ENCODE measurements at places on chromosomes 7 and 10. TPM values are rescaled to one million over a fixed set of nuclear protein-coding genes. Genes with fewer than 3 reads are reported as not detected.
A peak's percentile ranks its signal among the peaks of the same experiment; 100 is the strongest.

GRCh38 chr10:101441541-101442455, 87.8 kb downstream of the BTRC start:
- H3K4me1 ChIP-seq, result peaks cover 19% of the 10 kb centered on the region
- no peaks in the 10 kb centered on the region for H3K36me3 ChIP-seq
- no peak overlapping the region for H3K4me3 ChIP-seq
- DNase-seq, result peak; percentile 17
- no peak overlapping the region for H3K27ac ChIP-seq

- no peak overlapping the region for H3K4me3 ChIP-seq
- H3K27ac ChIP-seq, result no peak overlapping the region
- no peaks in the 10 kb centered on the region for H3K36me3 ChIP-seq
- DNase-seq, result no peak
- no peaks in the 10 kb centered on the region for H3K27me3 ChIP-seq
Observed at GRCh38 chr10:119500123-119500795, 42.3 kb downstream of the RGS10 start.

- no peak for DNase-seq
- H3K27me3 ChIP-seq, result no peaks in the 10 kb centered on the region
- peaks cover 4% of the 10 kb centered on the region for H3K4me1 ChIP-seq
- H3K4me3 ChIP-seq, result no peak overlapping the region
- H3K27ac ChIP-seq, result no peak overlapping the region
Observed at GRCh38 chr10:86440874-86441843, 74.6 kb upstream of the GRID1 start.

The CUBN gene
- total RNA-seq, result 0.46 TPM

DNA sequence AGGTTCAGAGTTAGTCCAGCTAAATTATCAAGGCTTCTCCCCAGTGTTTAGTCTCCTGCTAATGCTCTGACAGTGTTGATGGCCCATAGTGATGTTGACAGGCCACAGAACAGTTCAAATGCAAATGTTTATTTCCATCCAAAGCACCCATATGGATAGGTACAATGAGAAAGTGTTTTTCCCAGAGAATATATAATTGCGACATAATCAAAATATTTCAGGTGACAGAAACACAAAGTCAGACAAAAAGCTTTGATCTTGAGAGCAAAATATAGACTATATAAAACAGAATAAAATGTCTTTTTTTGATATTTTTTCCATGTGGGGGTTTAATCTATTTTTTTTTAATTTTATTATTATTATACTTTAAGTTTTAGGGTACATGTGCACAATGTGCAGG, 642.3 kb upstream of the SEMA3D start:
- no peak for DNase-seq
- H3K36me3 ChIP-seq, result no peaks in the 10 kb centered on the region
- peaks cover 12% of the 10 kb centered on the region for H3K4me1 ChIP-seq
- no peak overlapping the region for H3K4me3 ChIP-seq

- peaks cover 20% of the 10 kb centered on the region for H3K4me1 ChIP-seq
- peak; percentile 81 for DNase-seq
- no peak overlapping the region for H3K4me3 ChIP-seq
- no peaks in the 10 kb centered on the region for H3K36me3 ChIP-seq
Observed at GRCh38 chr7:142375710-142376313, 118.0 kb upstream of the PRSS58 start.

The URGCP gene
- 19.5 TPM for total RNA-seq

DNA sequence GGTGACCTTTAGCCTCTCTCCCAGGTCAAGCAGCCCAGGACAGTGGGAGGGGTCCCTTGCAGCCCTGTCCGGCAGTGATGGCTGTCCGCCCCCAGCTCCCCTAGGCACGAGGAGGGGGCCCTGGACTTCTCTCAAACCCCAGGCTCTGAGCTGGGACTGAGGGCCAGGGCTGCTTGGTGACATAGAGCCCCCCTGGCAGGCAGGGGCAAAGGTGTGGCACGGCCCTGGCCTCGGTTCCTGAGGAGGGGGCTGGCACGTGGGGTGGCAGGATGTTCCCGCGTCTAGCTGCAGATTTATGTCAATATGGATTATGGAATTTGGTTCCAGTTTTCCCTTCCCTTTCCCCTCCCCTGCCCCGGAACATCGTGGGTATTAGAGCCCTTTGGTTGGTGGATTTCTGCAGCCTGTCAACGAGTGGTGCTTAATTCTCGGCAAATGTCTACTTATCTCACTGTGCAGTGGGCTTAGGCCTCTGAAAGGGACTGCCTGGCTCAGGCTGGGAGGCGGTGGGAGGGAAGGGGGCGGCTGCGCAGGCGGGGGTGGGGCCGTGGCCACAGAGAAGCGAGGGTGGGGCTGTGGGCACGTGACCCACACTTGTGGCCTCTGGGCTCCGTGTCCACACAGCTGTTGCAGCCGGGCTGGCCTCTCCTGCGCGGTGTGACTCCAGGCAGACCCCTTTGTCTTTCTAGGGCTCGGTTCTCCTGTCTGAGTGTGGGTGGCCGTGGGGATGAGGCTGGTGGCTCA, 19.3 kb downstream of the UNCX start:
- H3K4me3 ChIP-seq, result no peak overlapping the region
- H3K4me1 ChIP-seq, result peaks cover 5% of the 10 kb centered on the region
- no peaks in the 10 kb centered on the region for H3K36me3 ChIP-seq
- H3K27ac ChIP-seq, result no peak overlapping the region
- peaks cover 41% of the 10 kb centered on the region for H3K27me3 ChIP-seq

- H3K4me3 ChIP-seq, result no peak overlapping the region
- DNase-seq, result no peak
- H3K4me1 ChIP-seq, result no peaks in the 10 kb centered on the region
- no peak overlapping the region for H3K27ac ChIP-seq
- peaks cover 2% of the 10 kb centered on the region for H3K27me3 ChIP-seq
- no peaks in the 10 kb centered on the region for H3K36me3 ChIP-seq
Observed at GRCh38 chr10:79582096-79582495, 21.9 kb upstream of the SFTPA2 start.

DNA sequence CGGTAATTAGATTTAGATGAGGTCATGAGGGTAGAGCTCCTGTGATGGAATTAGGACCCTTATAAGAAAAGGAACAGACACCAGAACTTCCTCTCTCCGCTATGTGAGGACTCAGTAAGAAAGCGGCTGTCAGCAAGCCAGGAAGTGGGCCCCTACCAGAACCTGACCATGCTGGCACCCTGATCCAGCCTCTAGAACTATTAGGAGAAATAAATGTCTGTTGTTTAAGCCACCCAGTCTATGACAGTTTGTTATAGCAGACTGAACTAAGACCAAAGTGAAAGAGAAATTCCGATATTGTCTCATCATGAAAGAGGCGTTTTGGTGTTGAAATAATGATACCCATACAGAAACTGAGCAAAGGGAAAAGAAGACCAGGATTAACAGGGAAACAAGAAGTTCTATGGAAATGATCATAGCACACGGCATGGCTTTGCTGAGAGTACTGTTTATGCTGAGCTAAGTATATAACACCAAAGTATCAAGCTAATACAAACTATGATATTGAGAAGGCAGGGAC, 9.2 kb downstream of the CLEC2L start:
- H3K4me1 ChIP-seq, result peaks cover 11% of the 10 kb centered on the region
- peaks cover 14% of the 10 kb centered on the region for H3K27me3 ChIP-seq
- no peaks in the 10 kb centered on the region for H3K36me3 ChIP-seq
- no peak overlapping the region for H3K27ac ChIP-seq

DNA sequence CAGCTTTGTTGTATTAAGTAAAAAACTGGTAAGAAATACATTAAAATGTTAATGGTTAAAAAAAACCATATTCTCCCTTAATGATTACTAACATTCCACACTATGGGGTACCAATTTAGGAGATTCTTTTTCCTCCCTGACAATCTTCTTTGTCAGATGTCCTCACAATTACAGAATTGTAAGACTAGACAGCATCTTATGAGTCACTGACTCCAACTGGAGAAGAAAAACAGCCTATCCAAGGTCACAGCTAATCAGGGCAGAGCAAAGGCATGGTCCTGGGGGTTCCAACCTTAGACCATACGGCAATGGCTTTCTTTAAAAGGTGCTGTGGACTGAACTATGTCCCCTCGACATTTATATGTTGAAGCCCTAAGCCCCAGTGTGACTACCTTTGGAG, 127.6 kb downstream of the DLG5 start:
- no peak overlapping the region for H3K27ac ChIP-seq
- no peak for DNase-seq

GRCh38 chr7:8536431-8536830, 103.0 kb downstream of the NXPH1 start:
- H3K4me3 ChIP-seq, result no peak overlapping the region
- no peak overlapping the region for H3K27ac ChIP-seq
- H3K36me3 ChIP-seq, result no peaks in the 10 kb centered on the region
- no peaks in the 10 kb centered on the region for H3K4me1 ChIP-seq

The SH2D4B gene
- total RNA-seq, result 0.09 TPM

- no peak overlapping the region for H3K4me3 ChIP-seq
- H3K27me3 ChIP-seq, result no peaks in the 10 kb centered on the region
- no peaks in the 10 kb centered on the region for H3K4me1 ChIP-seq
- H3K27ac ChIP-seq, result no peak overlapping the region
- H3K36me3 ChIP-seq, result peaks cover 18% of the 10 kb centered on the region
Observed at GRCh38 chr7:137704723-137705122, 142.1 kb downstream of the DGKI start.

The GOLGA7B gene
- 0.07 TPM for total RNA-seq

GRCh38 chr10:74589226-74589673, 237.2 kb upstream of the KAT6B start:
- no peak overlapping the region for H3K27ac ChIP-seq
- peaks cover 12% of the 10 kb centered on the region for H3K4me1 ChIP-seq
- no peaks in the 10 kb centered on the region for H3K36me3 ChIP-seq
- no peak for DNase-seq
- no peaks in the 10 kb centered on the region for H3K27me3 ChIP-seq

DNA sequence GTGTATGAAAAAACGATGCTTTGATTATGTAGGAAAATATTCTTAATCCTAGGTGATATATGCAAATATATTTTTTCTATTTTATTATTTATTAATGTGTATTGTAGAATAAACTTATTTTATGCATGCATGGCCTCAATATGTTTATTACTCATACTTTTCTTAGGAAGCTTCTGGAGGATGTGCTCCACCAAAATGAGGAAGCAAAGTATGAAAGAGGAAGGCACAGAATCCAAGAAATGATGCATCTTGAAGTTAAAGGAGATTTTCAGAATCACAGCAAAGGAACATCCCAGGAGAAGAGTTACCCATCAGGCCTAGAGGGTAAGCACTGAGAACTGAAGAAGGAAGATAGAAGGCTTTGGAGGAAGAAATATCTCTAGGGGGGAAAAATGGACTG, 35.0 kb upstream of the MRPS16 start:
- H3K4me3 ChIP-seq, result no peak overlapping the region
- H3K4me1 ChIP-seq, result no peaks in the 10 kb centered on the region
- peaks cover 9% of the 10 kb centered on the region for H3K36me3 ChIP-seq
- no peak for DNase-seq
- peaks cover 3% of the 10 kb centered on the region for H3K27me3 ChIP-seq

The MALRD1 gene
- 0.50 TPM for total RNA-seq

All from WTC11 (cell line).